Caki2 (cell line): ENCODE measurements at places on chromosomes 7 and 10.
A peak's percentile ranks its signal among the peaks of the same experiment; 100 is the strongest.

DNA sequence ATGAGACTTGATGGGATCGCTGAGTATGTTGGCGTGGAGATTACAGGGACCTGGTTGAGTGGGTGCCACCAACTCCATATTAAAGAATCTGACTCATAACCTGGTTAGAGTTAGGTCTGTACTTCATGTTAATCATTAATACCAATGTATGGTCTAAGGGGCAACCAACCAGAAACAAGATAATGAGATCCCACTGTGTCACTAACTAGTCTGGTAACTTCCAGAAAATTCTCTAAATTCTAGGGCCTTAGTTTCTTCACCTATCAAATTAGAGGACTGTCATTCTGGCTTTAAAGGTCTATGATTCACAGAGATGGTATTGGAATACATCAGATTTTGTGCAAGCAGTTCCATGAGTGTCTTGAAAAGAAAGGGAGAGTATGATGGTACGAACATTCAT lies 102.2 kb downstream of the SNX10 start:
- DNase-seq = peak; percentile 85

GRCh38 chr7:117731455-117731854 lies 141.8 kb downstream of the CTTNBP2 start:
- DNase-seq = no peak

- DNase-seq = no peak
Observed at GRCh38 chr7:123096434-123096833, 100.9 kb upstream of the TAS2R16 start.

GRCh38 chr7:77383333-77383740 lies 32.8 kb downstream of the GSAP start:
- no peak for DNase-seq

GRCh38 chr10:121511943-121512342 lies 86.3 kb downstream of the FGFR2 start:
- peak; percentile 81 for DNase-seq
